Hippocampal formation (tissue), 2 donors: ENCODE measurements at places on chromosomes 5 and 9.

- DNase-seq, result no peak
Observed at GRCh38 chr9:89619424-89620138, 14.8 kb downstream of the GADD45G start.

- DNase-seq, result peak; percentile 40
Observed at GRCh38 chr9:137227054-137227852, at the start of gene RNF224. Gene RNF224, plus strand, starts transcription at chr9:137227502. Its CDS starts 834 bp downstream, at chr9:137228336.

DNA sequence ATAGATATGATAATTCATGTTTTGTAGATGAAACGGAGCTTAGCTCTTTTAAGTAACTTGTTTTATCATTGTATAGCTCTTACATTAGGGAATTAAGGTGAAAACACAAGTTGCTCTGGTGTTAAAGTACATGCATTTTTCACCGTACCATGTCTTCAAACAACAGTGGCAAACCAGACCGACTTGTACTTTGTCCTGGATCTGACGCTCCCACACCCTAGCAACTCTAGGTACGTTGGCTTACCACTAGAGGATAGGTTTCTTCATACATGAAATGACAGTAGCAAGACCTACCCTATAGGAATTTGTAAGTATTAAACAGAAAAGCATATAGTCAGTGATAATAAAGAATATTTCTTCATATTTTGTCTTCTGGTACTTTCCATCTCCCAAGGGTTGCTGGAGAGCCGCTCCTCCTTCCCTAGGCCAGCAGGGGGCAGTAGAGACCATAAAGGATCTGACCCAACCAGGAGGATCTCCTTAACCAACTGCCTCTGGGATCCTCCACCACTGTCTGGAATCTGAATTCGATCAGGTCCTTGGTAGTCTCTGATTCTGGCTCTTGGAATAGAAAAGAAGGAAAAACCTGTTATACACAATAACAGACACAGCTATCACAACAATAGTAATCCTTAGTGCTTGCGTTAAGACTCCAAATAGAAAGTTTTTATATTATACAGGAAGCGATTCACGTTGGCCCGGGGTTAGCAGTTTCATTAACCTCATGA, 136.7 kb downstream of the CAVIN4 start:
- peak; percentile 75 for DNase-seq

DNA sequence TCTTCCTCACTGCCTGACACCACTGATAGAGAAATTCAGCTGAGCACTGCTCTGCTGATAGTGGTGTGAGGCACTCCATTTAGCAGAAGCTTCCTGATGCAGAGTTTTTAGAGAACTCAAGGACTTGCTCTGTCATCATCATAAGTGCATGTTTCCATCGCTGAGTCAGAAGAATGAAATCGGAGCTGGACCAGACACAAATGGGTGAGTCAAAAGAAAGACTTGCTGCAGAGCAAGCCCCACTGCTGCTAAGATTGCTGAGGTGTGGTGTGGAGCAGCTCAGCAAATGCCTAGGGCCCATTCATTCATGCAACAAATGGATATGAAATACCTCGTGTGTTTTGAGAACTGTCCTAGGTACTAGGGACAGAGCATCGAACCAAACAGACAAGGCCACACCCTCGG, 410.2 kb upstream of the SLC30A5 start:
- no peak for DNase-seq

DNA sequence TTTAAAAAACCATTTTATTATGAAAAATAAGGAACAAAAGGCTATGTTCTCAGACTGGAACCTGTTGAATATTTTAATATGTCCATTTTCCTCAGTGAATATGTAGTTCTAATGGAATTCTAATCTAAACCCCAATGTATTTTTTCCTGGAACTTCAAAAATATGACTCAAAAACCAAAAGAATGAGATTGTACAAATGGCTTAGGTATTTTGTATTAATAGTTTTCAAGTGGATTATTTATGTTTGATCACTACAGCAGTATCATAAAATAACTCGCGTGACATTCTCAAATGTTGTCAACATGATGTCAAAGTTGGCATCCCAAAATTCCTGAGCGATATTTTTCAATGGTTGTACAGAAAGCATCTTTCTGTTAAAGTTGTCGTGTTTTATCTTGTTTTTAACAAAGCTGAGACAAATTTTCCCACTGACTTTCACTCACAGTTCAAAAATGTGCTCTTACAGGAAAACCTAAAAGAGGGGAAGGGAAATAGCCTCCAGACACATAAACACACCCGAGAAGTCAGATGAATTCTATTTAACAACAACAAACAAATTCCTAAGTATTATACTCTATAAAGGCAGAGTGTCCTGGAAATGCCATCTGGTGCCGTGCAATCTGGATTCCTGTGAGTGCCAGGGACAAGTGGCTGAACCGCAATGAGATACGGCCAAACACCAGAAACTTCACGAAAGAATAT, 68.1 kb upstream of the TAS2R1 start:
- DNase-seq, result no peak

- no peak for DNase-seq
Observed at GRCh38 chr9:38061326-38061977, 7.6 kb downstream of the SHB start.

DNA sequence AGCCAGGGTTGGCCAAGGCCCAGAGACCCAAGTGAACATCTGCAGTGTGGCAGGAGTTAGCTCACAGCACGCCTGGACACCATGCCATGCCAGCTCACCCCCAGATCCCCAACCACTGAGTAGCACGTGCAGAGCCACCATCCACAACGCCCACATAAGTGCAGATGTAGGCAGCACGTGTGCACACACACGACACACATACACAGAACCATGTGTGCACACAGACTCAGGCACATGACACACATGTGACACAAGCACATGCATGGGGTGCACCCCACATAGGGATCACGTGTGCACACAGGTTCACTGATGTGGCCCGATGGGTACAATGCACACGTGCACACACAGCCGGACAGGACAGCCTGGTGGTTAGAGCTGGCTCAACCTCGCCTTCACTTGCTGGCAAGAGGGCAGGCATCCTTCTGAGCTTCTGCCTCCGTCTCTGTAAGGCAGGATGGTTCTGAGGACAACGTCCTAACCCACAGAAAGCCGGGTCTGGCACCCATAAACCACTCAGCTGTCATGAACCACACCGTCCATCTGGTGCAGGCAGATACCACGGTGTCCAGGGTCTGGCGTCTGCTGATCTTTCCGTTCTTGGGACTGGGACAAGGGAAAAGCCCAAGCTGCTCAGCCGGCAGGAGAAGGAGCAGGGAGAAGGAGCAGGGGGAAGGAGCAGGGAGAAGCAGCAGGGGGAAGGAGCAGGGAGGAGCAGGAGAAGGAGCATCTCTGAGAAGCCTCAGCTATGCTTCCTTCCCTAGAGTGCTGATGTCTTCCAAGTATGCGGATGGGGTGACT, 12.0 kb downstream of the LRRC26 start:
- DNase-seq, result no peak

GRCh38 chr5:57219386-57219785, 45.5 kb downstream of the GPBP1 start:
- DNase-seq, result no peak

DNA sequence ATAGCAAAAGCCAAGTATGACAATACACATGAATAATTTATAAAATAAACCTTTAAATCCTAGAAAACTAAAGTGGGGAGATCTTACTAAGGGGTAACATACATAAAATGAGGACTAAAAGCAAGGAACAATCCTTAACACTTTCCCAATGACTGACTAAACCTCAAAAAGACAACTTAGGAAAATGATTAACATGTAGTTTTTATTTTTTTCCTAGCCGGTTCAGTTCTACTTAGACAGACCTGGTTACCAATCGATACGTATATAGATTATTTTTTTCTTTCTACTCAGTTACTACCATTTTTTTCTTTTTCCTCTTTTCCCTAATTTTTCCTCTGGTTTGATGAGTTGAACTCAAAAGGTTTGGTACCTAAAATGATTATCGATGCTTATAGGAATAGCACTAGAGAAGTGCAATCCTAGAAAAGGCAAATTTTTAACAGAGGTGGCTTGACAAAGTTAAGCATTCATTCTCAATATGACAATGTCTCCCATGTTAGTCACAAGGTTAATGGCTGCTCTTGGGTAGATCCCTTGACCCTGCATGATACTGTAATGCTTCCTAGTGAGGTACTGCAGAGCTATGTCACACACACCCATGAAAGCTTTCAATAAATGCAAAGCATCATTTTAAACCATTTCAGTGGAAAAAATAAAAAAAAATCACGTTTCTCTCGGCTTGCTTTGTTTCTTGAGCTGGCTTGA, 41.5 kb downstream of the FBXO4 start:
- DNase-seq, result no peak

DNA sequence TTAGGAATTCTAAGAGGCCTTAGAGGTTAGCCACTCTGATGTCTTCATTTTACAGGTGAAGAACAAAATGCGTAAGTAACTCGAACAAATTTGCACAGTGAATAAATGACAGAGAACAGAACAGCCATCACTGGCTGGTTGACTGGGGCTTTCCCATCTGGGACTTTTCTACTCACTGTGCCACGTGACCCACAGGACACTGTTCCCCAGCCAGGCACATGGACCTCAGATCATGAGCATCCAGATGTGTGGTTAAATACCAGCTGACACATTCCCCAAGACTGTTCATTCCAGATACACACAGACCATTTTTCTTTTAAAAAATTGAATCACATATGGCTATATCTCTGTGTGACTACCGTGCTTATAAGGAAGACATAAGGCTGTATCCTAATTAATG, 25.8 kb upstream of the MED10 start:
- DNase-seq, result no peak

GRCh38 chr5:75324791-75325190, 12.2 kb upstream of the HMGCR start:
- no peak for DNase-seq

- no peak for DNase-seq
Observed at GRCh38 chr9:83642793-83643192, 19.9 kb downstream of the IDNK start.

DNA sequence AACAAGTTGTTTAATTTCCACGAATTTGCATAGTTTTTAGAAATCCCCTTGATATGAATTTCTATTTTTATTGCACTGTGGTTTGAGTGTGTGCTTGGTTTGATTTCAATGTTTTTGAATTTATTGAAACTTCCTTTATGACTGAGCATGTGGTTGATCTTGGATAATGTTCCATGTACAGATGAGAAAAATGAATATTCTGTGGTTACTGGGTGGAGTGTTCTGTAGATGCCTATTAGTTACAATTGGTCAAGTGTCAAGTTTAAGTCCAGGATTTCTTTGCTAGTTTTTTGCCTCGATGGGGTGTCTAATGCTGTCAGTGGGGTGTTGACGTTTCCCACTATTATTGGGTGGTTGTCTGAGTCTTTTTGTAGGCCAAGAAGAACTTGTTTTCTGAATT, 319.5 kb upstream of the ACTBL2 start:
- no peak for DNase-seq
